ENCODE measurements at places on chromosomes 7 and 10.

- DNase-seq: no peak
Measured at GRCh38 chr10:369684-370448, 234.6 kb downstream of the ZMYND11 start.

DNA sequence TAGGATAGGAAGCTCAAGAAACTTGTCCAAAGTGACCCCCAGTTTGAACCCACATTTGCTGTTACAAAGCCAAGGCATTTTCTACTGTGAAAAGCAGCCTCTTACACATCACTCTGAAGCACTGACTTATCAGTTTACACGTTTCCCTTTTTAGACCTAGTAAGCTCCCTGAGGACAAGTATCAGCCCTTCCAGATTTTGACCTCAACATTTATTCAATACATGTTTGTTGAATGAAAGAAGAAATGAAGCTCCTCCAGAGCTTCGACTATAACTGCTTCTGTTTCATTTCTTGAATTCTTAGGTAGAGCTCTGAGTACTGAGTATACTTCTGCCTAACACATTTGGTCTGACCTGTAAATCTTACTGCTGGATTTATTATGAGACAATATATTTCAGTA is 2.7 kb downstream of the WASL start:
- DNase-seq: no peak

- DNase-seq: no peak
Measured at GRCh38 chr10:64039198-64039597, 518.0 kb downstream of the REEP3 start.

DNA sequence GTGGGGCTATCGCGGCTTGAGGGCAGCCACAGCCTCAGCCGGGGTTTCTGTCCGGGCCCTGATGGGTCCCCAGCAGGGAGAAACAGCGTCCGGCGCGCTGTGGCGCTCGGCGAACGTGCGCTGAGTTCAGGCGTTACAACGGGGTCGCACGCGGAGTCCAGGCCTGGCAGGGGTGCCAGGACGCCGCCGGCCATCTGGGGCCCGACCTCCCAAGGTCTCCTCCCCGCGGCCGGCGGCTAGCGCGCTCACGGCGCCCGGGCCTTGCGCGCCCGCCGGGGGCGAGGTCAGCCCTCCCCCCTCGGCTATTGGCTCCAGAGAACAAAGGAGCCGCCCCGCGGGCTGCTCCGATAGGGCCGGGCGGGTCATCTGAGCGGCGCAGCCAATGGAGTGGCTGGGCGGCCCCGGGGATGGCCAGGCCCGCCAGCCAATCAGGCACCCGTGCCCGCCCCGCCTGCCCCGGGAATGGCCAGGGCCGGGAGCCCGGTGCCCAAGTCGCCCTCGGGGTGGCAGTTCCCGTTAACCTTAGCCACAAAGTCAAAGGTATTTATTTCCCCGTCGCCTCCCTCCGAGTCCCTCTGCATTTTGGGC is at the start of gene ZNF775:
ZNF775 (plus strand) TSS at position 478 of the 588 bp plus-strand sequence. CDS start 9,141 bp downstream, outside the sequence.
- DNase-seq: peak; percentile 92

- DNase-seq: no peak
Measured at GRCh38 chr7:15749631-15750030, 63.1 kb upstream of the MEOX2 start.

GRCh38 chr7:122006687-122007086 is 133.7 kb downstream of the PTPRZ1 start:
- DNase-seq: no peak

DNA sequence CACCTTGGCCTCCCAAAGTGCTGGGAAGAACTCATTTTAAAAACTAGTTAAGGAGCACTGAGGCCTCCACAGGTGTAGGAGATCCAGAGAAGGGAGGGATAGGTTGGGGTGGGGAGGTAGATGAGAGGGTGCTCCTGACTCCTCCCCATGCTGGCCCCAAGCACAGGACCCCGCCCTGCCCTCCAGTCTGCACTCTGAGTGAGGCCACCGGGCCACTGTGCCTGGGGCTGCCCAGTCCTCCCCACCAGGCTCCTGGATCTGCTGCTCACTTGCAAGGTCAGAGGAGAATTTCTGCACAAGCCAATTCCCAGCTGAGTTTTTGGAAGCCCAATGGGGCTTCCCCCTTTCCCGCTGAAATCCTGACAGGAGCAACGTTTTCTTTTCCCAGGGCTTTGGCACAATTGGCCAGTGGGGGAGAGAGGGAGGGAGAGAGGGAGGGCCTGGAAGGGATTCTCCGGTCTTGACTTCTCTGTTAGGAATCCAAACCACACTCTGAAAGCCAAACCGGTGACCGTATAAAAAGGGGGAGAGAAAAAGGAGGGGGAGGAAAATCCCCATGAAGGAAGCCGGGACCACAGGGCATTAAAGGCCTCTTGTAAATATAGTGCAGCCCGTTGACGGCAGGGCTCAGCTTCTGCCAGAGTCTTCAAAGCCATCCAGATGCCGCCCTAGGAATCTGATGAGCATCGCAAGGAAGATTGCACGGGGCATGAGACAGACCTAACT is 116.2 kb downstream of the SH3PXD2A start:
- no peak for DNase-seq

DNA sequence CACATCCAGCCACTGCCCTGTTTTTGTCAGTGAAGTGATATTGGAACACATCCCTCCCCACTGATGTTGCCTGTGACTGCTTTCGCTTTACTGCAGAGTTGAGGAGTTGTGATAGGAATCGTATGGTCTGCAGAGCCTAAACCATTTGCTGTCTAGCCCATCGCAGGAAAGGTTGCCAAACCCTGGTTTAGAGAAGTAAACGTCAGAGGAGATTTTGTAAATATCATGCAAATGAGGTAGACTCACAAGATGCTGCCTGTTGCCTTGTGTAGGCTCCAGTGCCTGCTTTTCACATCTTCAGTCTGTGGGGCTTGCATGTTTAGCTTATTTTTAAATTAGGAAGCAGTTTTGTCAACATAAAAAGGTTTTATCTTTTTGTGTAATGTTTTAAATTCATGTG is 107.1 kb downstream of the TRRAP start:
- DNase-seq: no peak

DNA sequence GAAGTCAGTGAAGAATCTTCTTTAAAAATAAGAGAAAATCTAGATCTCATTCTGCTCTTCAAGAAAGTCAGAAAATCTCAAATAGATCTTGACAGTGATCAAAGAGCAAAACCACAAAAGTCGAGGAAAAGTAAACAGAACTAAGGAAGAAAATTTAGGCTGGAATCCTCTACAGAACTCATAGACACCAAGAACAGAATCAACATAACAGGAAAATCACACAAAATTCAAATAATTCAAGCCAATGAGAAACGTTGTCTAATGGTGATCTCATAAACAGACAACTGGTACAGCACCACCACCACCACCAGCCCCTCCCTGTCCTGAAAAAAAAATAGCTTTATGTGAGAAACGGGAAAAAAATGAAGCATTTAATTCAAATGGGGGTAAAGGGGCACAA is 6.9 kb downstream of the ITGB1 start:
- no peak for DNase-seq

- DNase-seq: no peak
Measured at GRCh38 chr10:44010873-44011602, 362.4 kb upstream of the ZNF32 start.

DNA sequence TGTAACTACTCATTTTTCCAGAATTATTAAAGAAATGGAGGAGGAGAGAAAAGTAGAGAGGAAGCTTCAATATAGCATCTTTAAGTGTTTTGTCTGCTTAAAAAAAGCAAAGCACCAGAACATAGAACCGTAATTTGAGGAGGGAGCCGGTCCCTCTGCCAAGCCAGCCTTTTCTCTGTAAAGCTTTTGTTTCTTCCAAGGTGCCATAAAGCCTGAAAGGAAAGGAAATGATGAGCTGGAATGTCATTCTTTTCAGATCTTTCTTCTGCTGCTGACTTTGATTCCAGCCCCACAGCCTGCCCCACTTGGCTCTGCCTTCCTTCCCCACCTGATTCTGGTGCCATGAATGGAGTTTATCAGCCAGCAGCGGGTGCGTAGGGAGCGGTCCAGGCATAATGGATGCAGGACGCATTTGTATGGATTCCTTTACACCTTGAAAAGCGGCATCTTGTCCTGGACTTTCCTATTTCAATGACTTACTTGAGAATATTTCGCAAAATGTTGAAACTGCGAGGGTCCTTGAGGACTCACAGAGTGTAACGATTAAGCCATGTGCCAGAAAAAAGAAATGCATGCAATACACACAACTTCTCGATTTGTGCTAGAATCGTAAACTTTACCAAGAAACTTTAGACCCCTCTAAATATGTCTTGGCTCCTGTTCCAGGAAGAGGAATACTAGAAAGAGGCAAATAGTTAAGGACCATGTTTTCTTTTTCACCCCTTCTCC is 569.5 kb upstream of the MGMT start:
- DNase-seq: no peak

GRCh38 chr10:77575271-77576006 is 62.2 kb downstream of the KCNMA1 start:
- DNase-seq: no peak

- DNase-seq: no peak
Measured at GRCh38 chr7:102873470-102874165, 39.2 kb upstream of the LRRC17 start.

DNA sequence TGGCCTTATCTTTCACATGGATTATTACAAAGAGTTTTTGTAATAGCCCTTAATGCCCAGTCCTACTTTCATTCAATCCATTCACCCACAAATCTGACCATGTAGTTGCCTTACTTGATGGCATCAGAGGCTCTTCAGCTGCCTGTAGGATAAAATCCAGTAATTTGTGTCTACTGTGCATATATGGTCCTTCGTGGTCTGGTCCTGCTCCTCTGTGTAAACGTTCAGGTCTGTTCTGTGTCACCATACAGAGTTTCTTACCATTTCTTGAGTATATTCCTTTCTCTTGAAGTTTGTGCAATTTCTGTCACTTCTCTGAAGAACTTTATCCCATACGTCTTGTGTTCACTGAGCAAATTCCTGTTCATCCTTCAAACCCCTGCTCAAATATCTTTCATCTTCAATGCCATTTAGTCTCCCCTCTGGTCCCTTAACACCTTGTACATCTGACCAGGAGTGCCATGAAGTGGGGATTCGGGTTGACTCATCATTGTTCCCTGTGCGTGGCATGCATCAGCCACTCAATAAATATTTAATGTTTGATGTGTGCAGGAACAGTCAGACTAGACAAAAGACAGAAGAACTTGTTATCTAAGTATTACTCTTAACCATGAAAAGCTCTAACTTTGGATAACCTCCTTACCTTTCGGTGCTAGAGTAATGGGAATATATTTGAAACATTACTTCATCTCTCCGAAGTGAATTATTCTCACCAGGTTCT is 98.6 kb upstream of the RPA3 start:
- no peak for DNase-seq

DNA sequence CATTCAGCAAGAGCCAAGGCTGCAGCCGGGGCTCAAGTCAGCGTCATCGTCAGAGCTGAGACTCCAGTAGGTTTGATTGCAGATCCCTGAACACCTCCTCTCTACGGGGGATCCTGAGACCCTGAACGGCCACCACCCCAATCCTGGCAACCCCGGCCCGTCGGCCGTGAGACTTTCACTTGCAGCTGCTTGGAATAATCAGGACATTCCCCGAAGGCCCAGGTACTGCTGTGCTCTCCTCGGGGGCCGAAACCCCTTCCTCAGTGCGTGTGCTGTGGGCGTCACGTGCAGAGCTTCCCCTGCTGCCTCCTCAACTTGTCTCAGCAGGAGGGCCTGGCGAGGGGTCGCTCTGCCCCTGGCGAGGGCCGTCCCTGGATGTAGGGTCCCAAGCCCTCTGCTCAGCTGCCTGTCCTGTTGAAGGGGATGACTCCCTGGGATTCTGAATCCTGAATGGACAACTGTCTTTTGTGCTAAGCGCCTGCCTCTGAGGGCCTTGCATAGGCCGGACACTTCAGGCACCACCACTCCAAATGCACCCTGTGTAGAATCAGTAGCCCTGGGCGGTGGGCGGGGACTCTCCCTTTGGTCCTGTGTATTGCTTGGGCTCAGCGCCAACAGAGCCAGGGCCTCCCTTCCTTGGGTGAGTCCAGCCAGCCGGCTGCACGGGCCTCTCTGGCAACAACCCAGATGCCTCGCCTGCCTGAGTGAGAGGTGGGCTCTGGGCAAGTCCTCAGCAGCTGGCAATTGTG is 63.8 kb upstream of the EBF3 start:
- DNase-seq: no peak

DNA sequence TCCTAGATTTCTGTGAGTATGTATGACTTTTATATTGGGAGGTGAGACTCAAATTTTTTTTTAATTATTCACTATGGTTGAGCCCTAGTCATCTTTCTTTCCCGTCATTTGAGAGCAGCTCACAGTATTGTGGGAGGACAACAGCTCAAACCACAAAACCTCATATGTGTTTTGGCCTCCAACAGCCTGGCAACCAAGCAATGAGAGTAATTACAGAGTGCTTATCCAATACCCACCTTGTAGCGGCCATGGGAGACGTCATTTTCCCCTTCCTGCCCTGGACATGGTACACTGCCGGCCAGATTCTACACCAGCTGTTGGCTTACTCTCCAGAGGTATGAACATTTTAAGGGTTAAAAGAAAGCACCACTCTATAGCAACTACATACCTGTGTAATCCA is 49.1 kb downstream of the DOCK4 start:
- DNase-seq: no peak

DNA sequence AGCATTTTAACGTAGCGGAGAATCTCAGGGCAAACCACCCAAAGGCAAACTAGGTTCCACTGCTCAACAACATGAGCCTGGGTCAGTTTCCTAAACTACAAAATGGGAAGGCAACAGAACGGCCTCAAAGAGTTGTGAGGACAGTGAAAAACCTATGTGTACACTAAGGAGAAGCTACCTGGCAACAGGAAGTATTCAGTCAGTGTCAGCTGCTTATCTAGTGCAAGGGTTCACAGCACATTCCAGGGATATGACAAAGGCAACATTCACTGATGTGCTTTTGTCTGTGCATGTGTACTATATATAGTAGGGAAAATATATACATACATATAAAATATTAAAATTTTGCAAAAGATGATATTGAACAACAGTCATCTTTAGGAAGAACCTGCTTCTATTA is 17.2 kb downstream of the NUDCD3 start:
- no peak for DNase-seq

DNA sequence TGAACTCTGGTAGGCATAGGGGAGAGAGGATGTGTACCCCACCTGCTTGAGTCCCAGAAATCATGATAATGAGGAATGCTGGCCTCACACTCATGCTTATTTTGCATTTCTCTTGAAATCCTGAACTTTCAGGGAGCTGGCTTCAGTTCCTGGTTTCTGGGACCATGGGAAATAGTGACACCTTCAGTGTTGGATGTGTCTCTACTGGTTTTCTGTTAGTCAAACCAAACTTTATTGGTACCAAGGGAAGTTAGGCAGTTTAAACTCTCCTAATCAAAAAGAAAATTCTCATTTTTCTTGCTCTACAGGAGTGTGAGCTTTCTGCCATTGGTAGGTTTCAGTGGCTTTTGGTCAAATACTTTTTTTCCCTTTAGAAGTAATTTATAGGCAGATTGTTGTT is 11.8 kb upstream of the PCGF5 start:
- no peak for DNase-seq

DNA sequence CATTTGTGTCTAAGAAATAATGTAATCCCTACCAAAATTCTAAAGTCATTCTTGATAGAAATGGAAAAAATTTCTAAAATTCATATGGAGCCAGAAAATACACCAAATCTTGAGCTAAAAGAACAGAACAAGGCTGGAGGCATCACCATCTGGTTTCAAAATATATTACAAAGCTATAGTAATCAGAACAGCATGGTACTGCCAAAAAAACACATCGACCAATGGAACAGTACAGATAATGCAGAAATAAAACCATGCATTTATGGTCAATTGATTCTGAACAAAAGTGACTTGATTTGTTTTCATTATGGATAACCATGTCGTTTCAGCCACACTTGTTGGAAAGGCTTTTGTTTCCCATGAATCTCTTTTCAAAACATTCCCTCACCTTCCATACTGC is 7.0 kb upstream of the WDFY4 start:
- no peak for DNase-seq

GRCh38 chr10:102900006-102900405 is 18.1 kb upstream of the CNNM2 start:
- DNase-seq: no peak

Data from activated T-helper 2 cell treated with anti-CD3 and anti-CD28 coated beads, Interferon-gamma antibody, Interleukin-2, Interleukin-4, amounts not matched to agents 10 μg/mL and 5 μg/mL and 100 μg/mL, durations not matched to agents 14 hours and 24 hours and 36 hours (primary cell).